ENCODE measurements at places on chromosomes 2 and 18. TPM values are rescaled to one million over a fixed set of nuclear protein-coding genes. Genes with fewer than 3 reads are reported as not detected.

- no peak for DNase-seq
These were observed 17.9 kb downstream of the HS1BP3 start for GRCh38 chr2:20633001-20633400.

DNA sequence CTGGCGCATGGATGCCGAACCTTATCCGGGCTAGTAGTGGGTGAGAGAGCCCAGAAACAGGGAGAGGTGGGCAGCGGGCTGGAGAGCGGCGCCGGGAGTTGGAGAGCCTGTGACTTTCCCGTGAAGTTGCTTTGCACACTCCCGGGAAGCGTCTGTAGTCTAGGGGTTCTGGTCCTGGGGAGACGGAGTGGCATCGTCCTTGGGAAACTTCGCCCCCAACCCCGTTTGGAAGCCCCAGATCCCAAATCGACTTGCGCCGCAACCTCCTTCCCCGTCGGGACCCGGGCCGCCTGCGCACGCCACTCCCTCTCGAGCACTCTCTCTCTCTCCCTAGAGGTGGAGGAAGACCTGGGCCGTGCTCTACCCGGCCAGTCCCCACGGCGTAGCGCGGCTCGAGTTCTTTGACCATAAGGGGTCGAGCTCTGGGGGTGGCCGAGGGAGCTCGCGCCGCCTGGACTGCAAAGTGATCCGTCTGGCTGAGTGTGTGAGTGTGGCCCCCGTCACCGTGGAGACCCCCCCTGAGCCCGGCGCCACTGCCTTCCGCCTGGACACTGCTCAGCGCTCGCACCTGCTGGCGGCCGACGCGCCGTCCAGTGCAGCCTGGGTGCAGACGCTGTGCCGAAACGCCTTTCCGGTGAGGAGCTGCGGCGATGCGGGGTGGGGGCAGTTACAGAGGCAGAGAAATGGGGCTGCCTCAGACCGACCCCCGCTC lies 456 bp downstream of the DOK1 start:
- peak; percentile 28 for DNase-seq

- no peak for DNase-seq
These were observed 75.4 kb upstream of the MAP2 start for GRCh38 chr2:209348433-209348832.

DNA sequence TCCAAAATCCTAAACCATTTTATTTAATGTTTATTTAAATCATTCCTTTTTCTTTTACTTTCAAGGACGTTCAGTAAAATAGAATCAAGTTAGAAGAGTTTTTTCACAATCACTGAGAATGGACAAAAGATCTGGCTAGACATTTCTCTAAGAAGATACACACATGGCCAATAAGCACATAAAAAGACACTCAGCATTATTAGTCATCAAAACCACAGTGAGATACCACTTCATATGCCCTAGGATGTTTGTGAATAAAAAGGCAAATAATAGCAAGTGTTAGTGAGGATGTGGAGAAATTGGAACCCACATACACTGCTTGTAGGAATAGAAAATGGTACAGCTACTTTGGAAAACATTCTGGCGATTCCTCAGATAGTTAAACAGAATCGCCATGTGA lies 76.1 kb downstream of the RHBDD1 start:
- peak; percentile 85 for DNase-seq

GRCh38 chr2:192047315-192048107 lies 147.2 kb downstream of the TMEFF2 start:
- DNase-seq = no peak

GRCh38 chr18:36623681-36624190 lies 205.1 kb downstream of the TPGS2 start:
- DNase-seq = no peak

DNA sequence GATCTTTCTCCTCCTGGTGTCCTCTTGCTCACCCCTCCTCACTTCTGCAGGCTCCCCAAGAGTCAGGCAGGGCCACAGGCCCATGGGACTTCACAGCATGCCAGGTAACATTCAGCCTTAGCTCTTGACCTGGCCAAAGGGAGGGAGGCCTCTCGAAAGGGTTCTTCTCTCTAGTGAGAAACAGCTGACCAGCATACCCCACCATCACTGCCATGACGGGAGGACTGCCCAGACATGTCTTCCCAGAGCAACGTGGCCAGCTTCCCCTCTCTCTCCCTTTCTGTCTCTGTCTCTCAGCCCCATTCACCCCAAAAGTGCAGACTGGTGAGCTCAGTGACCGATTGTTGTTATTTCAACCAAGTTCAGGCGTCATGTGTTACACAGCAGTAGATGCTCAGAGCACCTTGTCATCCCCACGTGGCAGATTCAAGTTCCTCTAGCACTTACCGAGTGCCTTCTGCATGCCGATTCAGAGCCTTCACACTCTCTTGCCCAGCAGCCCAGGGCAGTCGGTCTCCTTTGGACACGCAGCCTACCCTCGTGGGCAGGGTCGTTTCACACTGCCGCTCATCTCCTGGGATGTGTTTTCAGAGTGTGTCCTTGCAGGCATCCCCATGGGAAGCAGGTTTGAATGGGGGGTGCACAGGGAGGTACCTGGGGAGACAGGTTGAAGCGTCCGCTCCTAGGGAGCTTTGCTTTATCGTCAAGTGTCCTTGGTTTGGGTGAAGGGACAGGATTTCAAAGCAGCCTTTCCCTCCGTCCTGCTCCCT lies 259.9 kb downstream of the NDUFA10 start:
- no peak for DNase-seq

DNA sequence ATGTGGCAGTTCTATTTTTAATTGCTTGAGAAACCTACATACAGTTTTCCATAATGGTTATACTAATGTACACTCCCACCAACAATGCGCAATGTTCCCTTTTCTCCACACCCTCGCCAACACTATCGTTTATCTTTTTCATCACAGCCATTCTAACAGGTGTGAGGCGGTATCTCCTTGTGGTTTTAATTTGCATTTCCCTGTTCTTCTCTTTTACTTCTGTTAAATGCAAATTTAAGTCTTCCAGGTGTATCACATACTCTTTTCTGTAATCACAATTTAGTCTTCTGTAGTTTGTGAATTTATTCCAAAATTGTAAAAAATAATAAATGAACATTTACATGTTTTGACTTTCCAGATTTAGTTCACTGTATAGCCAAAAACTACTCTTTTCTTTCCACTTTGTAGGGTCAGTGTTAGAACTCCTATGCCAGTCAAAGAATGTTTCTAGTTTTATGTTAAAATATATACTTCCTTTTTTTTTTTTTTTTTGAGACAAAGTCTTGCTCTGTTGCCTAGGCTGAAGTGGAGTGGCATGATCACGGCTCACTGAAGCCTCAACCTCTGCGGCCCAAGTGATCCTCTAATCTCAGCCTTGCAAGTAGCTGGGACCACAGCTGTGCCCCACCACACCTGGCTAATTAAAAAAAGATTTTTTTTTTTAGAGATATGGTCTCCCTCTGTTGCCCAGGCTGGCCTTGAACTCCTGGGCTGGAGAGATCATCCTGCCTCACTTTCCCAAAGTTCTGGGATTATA lies 15.4 kb upstream of the ACYP2 start:
- no peak for DNase-seq

Gene AGXT
- total RNA-seq = not detected

Gene STRADB
- total RNA-seq = 259 TPM

Gene CASP10
- 0.52 TPM for total RNA-seq
